CD4-positive, alpha-beta T cell treated with Interleukin-15 for 1 hour (primary cell): ENCODE measurements at places on chromosomes 6 and 20.

DNA sequence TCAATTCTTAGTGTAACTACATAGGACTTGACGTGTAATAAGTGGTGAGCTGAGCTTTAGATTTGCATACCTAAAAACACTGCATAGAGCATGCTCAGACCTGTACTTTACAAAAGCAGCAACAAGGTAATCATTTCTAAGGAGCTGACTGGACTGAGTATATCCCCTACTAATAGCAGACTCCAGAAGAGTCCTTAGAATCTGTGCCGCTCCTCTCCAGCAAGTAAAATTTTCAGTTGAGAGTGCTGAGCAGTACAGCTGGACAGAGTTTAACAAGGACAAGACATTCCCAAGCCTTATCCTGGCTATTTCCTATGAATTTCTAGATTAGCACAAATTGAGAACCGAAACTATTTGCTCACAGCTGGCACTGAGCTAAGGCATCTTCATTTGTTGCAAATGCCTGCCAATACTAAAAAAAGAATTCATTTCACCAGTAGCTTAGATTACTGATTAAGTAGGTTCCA is 26.1 kb upstream of the KLHL31 start:
- no peak for DNase-seq

DNA sequence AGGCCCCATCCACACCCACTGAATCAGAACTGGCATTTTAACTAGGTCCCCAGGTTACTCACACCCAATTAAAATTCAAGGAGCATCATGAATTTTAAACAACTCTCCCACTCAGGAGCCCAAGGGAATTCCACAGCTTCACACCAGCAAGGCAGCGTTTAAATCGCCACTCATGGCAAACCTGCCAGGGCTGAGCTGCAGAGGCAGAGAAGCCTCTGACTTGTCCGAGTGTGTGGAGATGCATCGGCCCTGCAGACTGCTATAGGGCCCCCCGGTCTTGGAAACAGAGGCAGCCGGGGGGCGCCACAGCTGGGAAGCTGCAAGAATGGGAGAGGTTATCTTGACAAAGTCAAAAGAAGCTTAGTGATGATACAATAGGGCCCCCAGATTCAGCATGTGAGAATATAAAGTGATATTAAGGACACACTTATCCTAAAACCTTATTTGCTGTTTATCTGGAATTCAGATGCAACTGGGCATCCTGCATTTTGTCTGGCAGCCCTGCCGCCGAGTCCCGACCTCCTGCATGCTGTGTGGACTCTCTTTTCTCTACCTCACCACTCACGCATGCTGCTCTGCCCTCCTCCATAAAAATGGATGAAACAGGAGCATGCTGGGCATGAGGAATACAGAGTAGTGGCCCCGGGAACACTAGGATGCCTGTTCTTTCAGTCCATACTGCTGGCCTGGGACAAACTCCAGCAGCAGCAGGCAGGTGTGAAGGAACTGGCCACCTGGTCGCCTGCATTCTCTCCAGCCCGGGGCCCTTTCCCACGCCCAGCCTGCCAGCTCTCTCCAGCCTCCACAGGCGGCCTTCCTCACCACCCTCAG is 126.1 kb downstream of the PXDC1 start:
- DNase-seq = no peak

GRCh38 chr6:128216917-128217316 is 303.5 kb downstream of the PTPRK start:
- no peak for DNase-seq

- DNase-seq = no peak
Observed at GRCh38 chr6:18249271-18249670, 15.1 kb downstream of the DEK start.

DNA sequence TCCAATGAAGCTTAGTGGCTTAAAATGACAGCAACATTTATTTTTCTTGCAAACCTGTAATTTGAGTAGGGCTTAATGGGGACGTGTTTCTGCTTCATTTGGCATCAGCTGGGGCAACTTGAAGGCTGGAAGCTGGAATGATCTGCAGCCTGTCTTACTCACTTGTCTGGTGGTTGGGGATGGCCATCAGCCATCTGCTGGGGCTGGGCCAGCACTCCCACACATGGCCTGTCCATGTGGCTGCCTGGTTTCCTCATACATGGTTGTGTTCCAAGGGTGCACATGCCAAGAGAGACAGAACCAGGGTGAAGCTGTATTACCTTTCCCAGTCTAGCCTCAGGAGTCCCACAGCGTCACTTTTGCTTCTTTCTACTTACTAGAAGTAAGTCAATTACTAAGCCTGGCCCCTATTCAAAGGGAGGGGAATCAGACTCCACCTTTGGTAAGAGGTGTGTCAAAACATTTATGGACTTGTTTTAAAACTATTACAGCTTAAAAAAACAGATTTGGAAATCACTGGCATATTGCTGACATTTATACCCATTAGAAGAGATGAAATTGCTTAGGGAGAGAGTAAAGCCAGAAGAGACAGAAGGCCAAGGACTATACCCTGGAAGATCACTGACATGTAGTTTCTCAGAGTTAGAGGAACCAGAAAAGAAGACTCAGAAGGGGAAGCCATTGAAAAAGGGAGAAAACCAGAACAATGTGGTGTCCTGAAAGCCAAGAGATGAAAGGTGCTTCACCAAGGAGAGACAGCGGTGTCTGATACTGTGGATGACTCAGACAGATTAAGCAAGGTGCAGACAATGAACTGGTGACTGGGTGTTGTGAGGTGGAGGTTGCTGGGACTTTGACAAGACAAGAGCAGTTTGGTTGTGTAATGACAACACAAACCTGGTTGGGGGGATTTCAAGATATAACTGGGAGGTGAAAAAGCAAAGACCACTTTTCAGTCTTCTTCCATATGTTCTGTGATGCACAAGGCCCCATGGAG is 345.2 kb downstream of the GJA1 start:
- DNase-seq = no peak

DNA sequence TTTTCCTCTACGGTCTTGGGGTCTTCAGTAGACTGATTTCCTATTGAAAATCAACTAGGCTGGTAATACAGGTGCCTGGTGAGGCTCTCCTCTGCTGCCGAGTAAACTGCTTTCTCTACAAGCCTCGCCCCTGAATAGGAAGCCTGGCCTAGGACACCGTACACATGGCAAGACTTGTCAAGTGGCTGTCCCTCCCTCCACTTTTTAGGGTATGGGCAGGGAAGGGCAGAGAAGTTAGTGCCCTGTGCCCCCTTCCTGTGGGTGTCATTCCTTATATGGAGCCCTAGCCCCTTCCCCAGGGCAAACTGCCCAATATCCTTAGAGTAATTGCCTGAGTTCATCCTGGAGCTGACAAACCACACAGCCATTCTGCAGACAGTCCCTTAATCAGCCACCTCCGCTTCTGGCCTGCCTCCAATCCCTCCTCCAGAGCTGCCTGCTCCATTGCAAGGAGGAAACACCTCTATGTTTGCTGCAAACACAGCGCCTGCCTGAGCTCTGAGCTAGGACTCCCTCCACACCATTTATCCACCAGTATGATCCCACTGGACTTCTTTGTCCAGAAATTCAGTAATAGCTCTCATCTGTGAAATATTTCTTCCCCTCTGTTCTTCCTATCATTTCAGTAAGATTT is 93.1 kb downstream of the CHD6 start:
- no peak for DNase-seq

DNA sequence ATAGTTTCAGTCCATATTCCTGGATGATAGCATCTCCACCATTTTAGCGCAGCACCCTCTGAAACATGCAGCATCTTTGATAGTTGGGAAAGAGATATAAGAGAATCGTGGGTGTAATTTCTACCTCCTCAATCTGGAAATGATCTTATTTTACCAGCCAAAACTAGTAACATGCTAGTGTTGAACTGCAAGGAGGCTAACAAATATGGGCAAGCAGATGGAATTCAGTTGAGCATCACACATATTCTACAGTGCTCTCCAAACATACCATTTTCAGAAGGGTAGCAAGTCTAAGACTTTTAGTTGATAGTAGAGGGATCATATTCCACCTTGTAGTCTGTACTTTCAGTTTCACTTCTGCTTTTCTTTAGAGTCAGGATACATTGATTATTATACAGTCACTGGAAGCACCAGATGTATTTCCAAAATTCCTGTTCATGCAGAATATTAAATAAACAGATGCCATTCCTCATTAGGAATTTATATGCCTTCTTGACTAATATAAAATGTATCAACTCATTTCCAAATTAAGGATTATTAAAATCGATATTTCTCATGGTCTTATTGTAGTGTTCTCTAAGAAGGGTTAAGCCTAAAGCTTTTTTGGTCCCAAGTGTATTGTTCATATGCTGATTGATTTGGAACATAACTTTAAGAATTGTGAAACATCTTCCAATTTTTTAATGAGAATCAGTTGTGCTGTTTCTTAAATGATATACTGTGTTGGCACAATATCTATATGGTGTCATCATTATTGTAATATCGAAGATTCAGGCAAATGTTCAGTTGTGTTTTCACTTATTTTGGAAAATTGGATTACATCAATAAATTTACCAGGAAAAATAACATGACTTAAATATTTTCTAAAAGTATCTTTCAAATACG is 362.0 kb downstream of the CENPW start:
- DNase-seq = no peak

DNA sequence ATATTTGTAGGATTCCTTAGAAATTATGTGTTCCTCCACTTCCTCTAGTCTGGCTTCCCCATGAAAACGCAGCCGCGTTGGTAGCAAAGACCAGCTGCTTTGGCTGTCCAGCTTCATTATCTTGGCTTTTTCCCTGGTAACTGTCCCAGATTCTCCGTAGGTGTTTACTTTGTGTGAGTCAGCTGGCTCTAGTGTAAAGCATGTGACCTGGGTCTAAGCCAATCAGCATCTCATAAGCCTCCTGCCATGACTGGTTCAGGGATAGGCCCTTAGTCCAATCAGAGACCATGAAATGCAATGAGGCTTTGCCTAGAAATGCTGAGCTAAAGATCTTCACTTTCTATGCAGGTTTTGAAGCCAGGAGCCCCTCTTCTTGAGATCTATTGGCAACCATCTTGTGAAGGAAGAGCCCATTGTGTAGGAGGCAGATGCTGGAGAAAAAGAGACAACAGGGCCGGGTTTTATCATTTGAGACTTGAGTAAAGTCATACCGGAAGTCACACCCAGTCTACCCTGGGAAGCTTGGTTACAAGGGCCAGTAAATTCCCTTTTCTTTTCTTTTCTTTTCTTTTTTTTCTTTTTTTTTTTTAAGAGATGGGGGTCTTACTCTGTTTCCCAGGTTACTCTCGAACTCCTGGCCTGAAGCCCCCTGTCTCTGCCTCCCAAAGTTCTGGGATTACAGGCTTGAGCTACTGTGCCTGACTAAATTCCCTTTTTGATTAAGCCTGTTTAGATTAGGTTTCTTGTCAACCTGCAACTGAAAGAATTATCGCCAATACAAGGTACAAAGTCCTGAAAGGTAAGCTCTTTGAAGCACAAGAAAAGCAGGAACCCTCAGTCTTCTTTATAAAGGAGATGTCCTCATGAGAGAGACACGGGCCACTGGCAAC is 256.5 kb upstream of the RREB1 start:
- DNase-seq = no peak

DNA sequence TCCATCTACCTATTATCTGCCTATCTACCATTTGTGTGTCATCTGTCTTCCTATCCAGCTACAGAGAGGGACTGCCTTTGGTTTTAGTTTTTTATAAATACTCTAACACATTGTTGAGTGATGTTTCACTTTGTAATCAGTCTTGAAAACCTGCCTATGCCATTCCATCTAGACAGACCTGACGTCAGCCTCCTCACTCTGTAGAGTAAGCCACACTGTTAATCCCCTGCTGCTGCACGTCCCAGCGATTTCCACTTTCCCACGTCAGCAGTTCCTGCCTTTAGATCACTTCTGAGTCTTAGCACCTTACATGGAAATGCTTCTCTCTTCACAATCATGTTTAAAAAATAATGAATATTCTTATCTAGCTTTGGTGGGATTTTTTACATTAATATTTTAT is 54.8 kb downstream of the PLG start:
- no peak for DNase-seq

- peak; percentile 25 for DNase-seq
Observed at GRCh38 chr20:57092112-57092899, 174.1 kb downstream of the BMP7 start.

DNA sequence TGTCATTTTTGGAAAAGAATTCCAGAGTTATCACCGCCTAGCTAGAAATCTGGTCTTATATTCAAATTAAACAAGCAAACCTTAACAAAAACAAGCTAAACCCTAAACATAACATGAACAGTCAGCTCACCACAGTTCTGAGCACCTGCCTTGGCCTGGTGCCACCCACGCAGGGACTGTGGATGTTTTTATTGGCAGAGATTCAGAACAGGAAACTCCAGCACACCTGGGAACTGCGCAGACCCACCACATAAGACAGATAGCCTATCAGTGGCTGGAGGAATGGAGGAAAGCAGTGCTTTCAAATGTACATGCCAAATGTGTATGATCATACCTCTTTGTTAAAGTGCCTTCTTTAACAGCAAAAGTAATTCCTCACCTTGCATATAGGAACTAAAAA is 8.9 kb downstream of the SLC16A10 start:
- DNase-seq = peak; percentile 49

- no peak for DNase-seq
Observed at GRCh38 chr6:20719980-20720379, 185.7 kb downstream of the CDKAL1 start.

DNA sequence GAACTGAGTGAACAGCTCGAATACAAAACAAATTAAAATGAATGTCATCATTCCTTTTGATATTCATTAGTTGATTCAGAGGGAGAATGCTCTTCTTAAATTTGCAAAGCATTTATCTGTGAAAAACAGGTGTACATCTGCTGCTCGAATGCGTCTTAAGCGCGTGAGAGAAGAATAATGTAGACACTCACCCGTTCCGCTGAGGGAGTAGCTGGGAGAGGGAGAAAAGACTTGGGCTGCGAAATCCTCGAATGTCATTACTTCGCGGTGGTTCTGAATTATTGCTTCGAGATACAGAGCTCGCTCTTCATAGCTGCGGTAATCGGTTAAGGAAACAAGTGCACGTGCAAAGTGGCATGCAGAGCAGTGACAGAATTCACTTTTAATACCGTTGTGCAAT is 43.9 kb downstream of the INSM1 start:
- DNase-seq = no peak

DNA sequence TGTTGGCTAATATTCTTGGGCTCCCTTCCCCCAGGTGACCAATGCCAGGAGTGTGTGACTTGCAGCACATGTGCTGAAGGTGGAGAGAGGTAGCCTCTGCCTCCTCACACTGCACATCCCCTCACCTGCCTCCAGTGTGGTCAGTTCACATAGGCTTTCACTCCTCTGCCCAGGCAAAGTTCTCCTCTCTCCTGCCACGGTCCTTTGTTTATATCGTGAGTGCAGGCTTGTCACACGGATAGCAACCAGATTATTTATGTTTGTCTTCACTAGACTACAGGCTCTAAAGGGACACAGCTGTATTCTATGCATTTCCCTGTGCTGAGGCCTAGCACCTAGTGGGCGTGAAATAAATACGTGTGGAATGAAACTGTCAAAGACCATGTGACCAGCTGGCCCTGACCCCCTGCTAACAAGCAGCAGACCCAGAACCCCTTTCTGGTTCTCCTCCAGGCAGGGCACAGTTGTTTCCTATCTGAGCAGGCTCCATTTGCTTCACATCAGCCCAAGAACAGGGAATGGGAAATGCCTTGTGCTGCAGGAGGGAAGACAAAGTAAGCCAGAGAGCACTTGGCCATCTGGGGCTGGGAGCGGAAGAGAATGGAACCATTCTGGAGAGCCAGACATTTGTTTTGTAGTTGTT is 42.3 kb downstream of the UNC5CL start:
- DNase-seq = no peak
